Brain microvascular endothelial cell (primary cell): ENCODE measurements at places on chromosomes 1 and 21.
A peak's percentile ranks its signal among the peaks of the same experiment; 100 is the strongest.

GRCh38 chr21:39095681-39096080, 87.6 kb downstream of the PSMG1 start:
- DNase-seq, result no peak

- no peak for DNase-seq
These were observed 4.8 kb upstream of the TDRD10 start for GRCh38 chr1:154497026-154497806.

DNA sequence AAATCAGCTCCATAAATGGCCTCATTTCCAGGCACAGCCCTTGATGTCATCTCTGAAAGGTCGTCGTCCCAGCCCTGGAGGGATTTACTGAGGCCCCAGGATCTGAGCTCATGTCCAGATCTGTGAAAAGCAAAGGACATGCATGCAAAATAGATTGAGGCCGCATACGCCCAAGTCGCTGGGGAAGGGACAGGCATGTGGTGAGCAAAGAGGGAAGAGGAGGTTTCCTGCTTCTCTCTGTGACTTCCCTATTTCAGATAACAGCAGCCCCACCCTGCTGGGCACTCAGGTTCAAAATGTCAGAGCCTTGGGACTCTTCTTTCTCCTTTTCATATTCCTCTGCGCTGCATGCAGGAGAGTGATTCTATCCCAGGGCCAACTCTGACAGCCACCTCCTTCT, 197.2 kb downstream of the ADSS2 start:
- no peak for DNase-seq

DNA sequence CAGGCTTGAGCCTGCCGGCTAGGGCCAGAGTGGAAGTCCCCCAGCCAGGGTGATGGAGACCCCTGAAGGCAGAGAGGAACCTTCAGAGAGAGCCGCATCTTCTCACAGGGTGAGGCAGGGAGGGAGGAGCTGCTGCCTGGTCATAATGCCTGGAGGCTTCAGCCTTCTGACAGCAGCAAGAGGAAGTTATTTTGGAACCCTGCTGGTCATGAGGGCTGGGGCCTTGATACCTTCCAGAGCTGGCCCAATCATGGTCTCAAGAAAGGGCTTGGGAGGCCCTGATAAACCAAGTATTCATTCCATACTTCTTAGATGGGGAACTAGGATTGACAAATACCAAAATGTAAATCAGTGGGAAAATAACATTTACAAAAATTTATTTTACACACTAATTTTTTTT, 26.6 kb upstream of the MPZL1 start:
- no peak for DNase-seq

DNA sequence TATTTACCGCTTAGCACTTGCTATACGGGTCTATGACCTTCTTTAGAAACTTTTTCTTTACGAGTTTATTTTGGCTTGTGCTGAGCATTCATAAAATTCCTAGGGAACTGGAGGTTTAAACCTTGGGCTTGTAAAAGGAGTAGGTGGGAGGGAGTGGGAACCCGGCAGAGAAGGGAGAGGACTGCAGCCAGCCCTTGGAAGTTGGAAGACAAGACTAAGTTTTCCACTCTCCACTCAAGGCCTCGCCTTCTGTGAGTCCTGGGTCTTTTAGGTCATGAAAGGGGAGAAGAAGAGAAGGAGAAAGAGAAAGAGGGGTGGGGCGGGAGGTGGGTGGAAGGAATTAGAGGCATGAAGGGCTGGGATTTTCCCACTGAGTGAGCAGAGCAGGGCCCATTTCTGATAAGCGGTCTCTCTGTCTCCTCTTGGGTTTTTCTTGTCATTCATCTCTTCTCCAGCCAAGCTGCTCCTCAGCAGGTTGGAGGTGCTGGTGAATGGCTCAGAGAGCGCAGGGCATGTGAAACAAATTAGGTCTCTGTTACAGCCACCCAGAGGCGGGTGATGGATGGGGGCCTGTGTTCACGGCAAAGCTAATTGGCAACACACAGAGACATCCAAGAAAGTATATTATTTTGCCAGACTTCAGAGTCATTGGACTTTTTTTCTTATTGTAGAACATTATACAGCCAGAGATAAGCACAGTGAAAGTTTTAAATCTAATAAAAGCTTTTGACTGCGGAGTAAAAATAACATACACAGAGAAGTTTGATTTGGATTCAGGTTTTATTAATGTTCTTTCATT, 247.3 kb downstream of the FOXD2 start:
- peak; percentile 16 for DNase-seq

- DNase-seq, result no peak
These were observed 79.5 kb downstream of the DPYD start for GRCh38 chr1:97841338-97841737.

- DNase-seq, result no peak
These were observed 145.5 kb downstream of the VPS13D start for GRCh38 chr1:12375133-12375829.

- no peak for DNase-seq
These were observed 6.7 kb upstream of the FNDC5 start for GRCh38 chr1:32877211-32878110.

DNA sequence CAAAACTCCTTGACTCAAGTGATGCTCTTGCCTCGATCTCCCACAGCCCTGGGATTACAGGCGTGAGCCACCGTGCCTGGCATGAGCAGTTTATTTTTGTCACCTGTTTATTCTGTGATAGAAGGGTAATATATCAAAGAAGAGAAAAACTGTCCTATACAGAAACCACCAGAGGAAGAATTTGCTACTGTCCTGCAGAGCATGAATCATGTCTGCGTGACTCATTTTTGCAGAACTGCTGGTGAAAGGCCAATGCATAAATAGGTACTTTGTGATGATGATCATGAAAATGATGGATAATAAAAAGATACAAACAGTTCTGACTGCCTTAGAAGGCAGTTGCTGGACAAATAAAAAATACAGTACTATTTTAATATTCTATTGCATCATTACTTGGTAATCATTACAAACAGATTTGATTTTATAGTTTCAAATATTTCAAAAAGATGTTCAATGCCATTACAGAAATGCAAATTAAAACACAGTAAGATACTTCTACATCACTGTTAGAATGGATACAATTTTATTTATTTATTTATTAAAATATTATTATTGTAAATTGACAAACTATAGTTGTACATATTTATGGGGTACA, 26.5 kb downstream of the RIPPLY3 start:
- peak; percentile 76 for DNase-seq

DNA sequence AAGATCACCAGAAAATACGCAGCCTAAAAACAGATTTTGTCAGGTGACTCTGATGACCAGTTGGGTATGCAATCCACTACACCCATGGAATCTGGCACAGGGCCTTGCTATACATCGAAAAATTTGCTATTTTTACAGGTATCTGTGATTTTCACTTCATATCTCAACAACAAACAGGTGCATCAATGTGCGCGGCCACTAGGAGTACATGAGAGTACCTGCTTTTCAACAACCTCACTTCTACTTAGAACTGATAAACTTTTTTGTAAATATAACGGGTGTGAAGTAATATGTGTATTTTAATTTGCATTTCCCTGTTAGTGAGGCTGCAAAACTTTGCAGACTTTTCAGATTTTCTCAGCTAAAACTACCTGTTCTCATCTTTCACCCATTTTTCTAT, 80.8 kb downstream of the SLC45A1 start:
- DNase-seq, result no peak

GRCh38 chr1:168178227-168178637, 530 bp upstream of the TIPRL start:
- DNase-seq, result no peak

GRCh38 chr1:39250460-39251240, 46.2 kb downstream of the MACF1 start:
- no peak for DNase-seq

- DNase-seq, result peak; percentile 90
These were observed 721 bp downstream of the PBXIP1 start for GRCh38 chr1:154955039-154955717.

- DNase-seq, result peak; percentile 60
These were observed 3.5 kb upstream of the PRDX6 start for GRCh38 chr1:173473599-173474011.

DNA sequence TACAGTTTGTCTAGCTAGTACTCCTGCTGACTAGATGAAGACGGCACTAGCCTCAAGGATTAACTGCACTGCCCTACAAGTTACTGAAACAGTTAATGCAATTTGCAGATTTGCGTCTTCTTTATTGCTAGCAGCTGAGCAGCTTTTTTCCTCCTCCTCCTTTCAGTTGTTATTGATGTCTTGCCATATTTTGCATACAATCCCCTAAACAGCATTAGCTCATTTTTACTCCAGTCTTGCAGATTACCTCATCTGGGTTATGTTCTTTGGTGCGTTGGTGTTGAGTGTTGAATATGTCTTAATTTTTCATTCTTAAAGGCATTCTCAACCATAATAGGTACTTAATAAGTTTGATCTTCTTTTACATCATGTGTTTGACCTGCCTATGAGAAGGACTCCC, 363.4 kb upstream of the LYPLAL1 start:
- no peak for DNase-seq

DNA sequence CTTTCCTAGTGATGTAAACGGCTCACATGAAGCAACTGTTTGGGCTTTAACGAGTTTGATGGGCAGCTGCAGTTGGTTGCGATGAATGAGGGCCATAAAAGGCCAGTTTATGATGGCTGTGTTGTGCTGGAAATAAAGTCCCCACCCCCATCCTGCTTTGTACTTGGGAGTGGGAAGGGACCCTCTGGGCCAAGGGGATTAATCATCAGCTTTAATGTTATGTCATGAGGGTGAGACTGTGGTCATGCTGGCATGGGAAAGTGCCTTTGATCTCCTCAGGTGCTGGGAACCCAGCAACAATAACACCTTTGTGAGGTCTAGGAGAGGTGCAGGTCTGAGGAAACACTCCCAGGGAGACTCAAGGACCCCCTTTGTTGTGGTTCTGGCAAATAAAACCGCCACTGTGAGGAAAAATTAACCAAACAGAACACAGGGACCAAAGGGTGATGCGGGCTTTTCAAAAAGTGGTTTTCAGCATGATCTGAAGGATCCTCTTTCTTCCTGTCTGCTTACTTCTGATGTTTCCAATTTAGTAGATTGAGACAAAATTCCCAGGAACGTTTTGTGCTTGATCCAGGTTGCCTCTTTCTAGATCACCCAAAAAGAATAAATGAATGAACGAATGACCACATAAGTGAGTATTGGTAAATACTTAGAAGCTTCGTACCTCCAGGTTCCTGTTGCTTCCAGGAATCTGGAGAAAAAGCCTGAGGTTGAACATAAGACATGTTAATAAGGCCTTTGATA, 257.8 kb upstream of the HOOK1 start:
- DNase-seq, result no peak

- DNase-seq, result no peak
These were observed 68.2 kb upstream of the PRDX6 start for GRCh38 chr1:173408886-173409285.

DNA sequence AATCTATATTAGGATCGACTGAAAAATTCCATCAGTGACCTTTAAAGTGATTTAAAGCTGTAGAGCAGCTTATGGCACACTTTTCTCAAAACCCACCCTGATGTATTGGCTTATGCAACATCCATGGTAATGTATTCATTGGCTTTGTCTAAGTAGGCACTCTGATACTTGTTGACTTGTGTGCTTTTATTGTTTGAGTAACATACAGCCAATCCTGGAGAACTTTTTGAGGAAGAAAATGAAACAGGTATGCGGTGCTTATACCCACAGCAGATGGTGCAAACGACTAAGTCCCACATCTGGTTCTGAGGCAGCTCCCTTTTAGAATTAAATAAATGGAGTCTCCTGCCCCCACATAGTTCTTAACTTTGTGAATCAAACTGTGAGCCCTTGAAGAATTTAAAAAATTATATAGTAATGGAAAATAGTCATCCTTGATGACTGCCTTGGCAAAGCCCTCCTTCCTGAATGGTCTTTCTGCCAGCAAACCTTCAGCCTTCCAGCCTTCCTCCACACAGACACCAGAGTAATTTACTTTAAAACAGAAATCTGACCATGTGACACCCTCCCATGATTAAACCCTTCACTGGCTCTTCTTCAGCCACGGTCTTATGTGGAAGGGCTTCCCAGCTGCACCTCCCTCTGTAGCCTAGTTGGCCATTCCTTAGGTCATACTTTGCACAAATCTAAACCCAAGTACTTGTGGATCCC, 116.0 kb downstream of the BCAR3 start:
- no peak for DNase-seq

DNA sequence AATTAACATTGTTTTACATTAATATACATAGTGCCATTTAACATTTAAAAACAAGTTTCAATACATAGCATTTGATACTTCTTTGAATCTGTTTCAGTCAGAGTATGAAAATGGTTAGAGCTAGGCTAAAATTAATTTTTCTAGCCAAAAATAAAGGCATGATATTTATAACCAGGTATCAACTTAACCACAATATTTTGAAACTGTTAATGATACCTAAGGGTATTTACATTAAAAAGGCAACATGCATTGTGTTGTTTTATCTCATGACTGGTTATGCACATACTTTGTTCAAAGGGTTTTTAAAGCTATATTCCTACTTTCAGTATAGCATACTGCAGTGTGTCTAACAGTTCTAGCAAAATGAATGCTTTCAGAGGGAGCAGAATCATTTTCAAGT, 130.0 kb downstream of the HS2ST1 start:
- no peak for DNase-seq

DNA sequence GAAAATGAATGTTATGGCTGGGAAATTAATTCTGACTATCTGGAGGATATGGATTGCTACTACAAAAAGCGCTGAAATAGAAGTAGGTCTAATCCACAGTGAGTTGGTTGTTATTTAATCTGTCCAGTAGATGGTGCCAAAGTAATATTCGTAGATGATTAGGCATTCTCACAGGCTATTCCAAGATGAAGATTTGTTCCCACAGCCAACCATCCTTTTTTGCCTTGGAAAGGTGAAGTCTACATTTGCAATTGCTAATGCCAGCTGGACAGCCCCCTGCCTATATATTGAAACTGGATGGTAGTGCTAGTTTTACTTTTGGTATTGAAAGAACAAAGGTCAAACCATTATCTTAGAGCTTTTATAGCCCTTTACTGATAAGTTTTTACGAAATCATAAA, 43.8 kb downstream of the RBM11 start:
- DNase-seq, result peak; percentile 31

- DNase-seq, result no peak
These were observed 407.9 kb upstream of the PKN2 start for GRCh38 chr1:88276163-88276562.

GRCh38 chr1:228404107-228404720, 2.4 kb downstream of the TRIM11 start:
- no peak for DNase-seq

DNA sequence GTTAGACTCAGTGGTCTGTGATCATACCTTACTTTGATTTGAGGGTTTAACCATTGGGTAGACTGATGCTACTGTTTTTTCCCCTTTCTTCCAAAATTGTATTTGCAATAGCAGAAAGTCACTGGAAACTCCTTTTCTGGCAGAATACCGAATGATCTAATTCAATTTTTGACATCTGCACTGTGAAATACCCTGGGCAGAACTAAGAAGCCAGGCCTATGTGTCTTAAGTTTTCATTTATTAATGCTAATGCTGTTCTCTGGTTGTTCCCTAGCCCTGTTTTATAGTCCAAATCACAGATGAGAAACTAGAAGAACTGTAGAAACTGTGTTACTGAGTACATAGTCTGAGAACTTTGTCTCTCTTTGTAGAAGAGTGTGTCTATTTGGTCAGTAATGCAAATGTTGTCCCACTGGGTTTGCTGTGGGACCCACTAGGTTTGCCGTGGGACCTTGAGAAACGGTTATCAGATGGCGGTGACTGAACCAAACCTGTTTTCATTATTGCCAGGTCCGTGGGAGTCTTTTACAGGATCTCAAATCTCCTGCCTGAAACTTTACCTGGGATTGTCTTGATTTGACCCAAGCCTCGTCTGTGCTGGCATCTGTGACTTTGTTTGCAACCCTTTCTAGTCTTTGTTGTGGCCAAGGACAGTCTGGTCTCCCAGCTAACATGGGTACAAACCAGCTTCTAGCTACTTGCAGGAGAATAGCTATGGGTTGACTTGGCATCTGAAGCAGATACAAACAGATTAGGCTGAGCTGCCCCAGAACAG, 41.4 kb downstream of the PEX14 start:
- DNase-seq, result no peak
